ENCODE measurements at places on chromosomes 1 and 21.

DNA sequence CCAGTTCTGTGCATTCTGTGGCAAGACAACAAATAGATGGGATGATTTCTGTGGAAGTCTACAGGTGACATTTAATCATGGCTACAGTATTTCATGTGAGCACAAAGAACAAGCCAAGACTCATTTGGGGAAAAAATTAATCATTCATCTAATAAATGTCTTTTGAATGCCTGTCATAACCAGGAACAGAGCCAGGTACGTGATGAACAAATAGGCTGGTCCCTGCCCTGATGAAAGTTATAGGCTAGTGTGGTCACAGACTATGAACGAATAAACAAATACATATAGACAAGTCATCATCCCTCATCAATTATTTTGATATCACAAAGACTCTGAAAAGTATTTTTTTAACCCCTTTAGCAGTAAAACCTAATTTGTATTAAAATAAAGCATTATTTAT, 226.4 kb upstream of the RRP15 start:
- no peak for DNase-seq

- DNase-seq = no peak
Measured at GRCh38 chr1:220701974-220702373, 11.8 kb downstream of the C1orf115 start.

DNA sequence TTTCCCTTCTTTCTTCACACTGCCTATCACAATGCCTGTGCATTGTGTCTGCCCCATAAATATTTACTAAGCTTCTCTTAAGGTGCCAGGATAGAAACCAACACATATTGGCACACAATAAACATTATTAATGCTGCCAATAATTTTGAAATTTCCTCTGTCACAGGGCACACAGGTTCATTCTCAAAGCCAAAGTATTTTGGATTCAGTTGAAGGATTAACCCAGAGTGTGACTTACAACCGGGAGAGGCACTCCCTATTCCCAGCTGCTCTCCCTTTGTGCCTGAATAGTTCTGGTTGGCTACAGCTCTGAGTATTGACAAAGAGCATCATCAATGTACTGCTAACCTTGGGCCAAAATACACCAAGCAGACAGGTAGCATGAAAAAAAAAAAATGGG, 46.6 kb upstream of the ATP1A1 start:
- no peak for DNase-seq

GRCh38 chr1:237139732-237140131, 97.7 kb downstream of the RYR2 start:
- peak; percentile 58 for DNase-seq

- no peak for DNase-seq
Measured at GRCh38 chr1:43834280-43835081, 99.1 kb upstream of the ARTN start.

Measured in spinal cord (tissue), 10 donors.